ENCODE measurements at places on chromosomes 12 and 14. TPM values are rescaled to one million over a fixed set of nuclear protein-coding genes. Genes with fewer than 3 reads are reported as not detected.
A peak's percentile ranks its signal among the peaks of the same experiment; 100 is the strongest.

DNA sequence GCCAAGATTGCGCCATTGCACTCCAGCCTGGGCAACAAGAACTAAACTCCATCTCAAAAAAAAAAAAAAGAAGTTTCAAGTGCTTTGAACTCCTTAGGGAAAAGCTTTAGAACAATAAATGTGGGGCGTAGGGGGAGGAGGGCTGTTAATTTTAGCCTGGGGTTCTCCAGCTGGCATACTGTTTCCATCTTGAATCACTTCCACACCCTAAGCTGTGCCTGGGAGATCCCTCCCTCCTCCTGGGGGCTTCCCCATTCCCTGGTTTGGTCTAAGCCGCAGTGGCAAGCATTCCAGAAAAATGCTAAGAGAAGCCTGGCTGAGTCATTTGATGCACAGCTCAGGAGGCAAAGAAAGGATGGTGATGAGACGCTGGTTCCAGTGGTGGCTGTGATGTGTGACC, 2.3 kb upstream of the ZNF384 start:
- no peak for DNase-seq

Gene TOMM20L
- not detected for total RNA-seq

Gene KRT83
- total RNA-seq = not detected

Gene KRT81
- 0.30 TPM for total RNA-seq

Gene GNG2
- total RNA-seq = 243 TPM

DNA sequence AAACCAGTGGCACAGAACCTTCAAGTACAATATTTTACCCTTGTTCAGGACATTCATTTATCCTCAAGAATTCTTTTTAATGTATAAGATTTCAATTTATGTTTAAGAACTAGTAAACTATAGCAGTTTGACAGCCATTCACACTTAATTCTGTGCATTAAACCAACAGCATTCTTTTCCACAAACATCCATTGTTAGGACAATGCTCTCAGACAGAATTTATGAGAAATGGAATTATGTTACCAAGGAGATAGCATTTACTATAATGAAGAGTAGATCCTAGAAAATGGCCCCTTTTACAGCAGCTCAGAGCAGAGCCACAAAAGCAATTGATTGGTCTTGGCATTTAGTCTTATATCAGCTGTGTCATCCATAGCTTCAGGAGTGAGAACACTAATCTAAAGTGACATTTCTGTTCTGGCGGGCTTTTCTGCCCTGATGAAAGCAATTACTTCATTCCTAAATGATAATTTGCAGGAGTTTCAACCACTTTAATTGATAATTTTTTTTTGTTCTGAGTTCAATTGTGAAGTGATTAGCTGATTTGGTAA, 268.9 kb downstream of the NPAS3 start:
- no peak for DNase-seq

DNA sequence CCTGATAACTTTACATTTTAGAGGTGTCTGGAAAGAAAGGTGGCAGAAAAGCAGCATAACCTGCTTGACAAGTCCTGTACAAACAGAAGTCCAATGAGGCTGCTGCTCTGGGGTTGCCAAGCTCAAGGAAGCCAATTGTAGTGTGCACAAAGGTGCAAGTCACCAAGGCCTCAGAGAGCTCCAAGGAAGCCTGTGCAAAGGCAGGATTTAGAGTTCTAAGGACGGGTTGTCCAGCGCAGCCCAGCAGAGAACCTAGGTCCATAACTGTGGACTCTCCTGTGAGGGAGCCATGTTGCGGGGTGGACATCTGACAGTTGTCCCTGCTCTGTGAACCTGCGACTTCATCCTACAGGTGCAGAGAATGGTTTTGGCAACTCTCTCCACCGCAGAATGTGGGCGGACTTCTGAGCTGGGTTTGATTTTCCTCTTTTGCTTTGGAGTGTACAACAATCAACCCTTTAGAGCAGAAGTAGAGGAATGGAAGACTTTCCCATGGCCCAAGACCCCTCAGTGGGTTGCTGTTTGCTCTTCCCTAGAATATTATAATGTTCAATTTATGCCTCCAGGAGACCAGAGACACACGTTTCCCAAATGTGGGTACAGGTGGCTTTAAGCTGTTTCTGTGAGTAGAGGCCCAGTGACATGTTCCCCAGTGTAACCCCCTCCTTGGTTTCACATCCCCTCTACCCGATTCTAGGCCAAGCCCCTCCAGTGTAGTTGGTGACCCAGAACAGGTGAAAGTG, 81.0 kb downstream of the ETV6 start:
- DNase-seq = no peak

GRCh38 chr12:71947645-71948105, 9.0 kb downstream of the TPH2 start:
- DNase-seq = no peak

DNA sequence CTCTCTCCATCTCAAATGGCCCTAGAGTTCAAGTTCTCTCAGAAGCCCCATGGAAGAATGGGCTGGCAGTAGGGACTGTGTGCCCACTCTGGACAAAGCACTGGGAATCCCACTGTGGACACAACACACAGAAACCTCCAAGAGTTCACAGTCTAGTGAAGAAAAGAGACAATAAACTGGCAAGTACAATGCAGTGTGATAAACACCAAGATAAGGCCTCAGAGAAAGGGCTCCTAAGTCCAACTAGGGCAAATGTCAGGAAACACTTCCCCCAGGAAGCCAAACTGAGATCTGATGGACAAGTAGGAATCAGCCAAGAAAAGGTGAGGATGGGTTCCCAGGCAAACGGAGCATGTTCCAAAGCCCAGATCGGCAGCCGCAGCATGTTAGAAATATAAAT, 5.4 kb downstream of the VSIG10 start:
- DNase-seq = no peak

DNA sequence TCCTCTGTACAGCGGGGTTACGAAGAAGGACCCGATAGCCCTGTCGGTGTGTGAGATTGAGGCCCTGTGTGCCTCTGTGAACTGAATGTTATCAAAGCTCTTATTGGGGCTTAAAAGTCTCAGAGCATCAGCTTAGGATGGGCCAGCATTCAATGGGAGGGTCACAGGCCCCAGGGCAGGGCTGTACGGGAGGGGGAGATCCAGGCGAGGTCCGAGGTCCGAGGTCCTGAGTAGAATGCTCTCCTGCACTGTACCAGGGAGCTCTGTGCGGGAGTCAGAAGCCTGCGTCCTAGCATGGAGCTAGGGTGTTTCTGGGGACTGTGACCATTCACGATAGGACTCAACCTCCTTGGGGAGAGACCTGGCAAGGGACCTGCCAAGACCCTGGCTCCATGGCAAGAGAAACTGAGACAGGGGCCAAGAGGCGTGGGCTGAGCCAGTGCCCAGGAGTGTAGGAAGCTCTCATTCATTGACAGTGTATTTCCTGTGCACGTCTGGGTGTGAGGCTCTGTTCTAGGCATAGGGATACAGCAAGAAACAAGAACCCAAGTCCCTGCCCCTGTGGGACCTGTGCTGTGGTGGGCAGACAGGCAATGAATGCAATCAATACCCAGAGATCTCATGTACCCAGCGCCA, 12.0 kb upstream of the FAM181A start:
- no peak for DNase-seq

Gene C1RL
- 27.4 TPM for total RNA-seq

- no peak for DNase-seq
Observed at GRCh38 chr12:87670448-87670847, 358.8 kb downstream of the C12orf50 start.

DNA sequence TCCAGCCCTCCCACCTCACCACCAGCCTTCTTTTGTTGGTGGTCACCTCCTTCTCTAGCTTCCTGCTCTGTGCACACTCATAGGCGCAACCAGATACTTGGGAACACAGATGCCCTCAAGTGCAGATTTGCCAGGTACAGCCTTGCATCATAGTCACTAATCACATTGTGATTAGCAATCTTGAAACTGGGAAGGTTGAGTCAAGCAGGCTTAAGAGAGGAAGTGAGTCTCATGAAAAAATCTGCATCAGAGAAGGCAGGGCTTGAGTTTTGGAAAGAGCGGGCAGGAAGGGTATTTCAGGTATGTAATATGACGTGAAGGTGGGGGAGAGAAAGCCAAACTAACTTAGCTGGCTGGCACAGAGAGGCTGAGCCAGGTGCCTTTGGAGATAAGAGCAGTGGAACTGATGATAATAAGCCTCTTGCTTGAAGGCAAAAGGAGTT, 2.7 kb upstream of the RABGGTA start:
- peak; percentile 65 for DNase-seq

Gene REM2
- 0.26 TPM for total RNA-seq

- DNase-seq = no peak
Observed at GRCh38 chr14:81070511-81070910, 115.1 kb downstream of the TSHR start.

- no peak for DNase-seq
Observed at GRCh38 chr12:58712976-58713375, 207.3 kb downstream of the LRIG3 start.

DNA sequence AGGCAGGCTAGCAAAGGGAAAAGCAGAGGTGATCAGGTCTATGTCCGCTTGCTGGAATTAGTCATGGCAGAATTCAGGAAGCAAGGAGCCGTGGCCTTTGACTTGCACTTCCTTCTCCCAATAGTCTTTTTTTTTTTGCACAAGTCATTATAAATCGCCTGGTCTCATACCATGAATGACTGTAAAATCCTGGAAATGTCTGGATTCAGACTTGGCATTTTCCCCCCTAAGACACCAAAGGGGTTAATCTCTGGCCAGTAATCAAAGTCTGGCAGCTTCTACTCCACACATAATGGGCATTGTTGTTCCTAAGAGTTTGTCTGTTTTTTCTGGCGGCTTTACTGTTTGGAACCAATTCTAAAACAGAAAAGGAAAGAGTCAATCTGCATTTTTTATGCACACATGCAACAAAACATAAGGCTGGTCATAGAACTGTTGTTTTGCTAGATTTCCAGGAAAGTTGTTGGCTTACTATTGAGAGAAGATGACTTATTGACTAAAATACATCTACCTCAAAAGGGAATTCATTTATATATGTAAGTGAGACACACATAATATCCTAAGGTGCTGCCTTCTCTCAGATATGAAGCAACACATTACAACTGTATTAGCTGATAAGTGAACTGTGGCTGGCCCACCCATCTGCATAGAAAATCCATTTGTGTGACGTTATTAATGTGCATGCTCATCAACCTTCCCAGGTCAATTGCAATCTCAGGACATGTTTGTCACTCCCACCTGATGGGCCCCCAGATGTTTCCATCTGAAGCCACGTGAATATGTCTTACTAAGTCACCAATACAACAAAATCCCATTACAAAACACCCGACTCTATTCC, 157.3 kb downstream of the BTG1 start:
- no peak for DNase-seq

DNA sequence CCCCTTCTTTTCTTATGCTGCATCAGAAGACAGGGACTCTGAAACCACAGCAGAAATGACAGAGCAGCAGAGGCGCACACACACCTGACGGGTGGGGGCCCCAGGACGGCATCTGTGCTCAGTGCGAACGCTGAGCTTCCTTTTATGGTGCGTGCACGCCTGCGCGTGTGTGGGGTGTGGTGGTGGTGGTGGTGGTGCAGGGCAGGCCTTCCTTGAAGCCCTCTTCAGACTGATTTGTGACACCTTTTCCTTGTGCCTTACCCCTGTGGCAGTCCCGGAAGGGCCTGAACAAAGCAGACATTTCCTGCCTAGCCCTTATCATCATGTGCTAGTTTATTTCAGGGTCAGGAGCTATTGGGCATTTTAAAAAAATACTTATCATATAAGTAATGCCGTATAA, 75.7 kb downstream of the TSPAN9 start:
- peak; percentile 47 for DNase-seq

GRCh38 chr14:96497087-96497486, 5.1 kb upstream of the PAPOLA start:
- no peak for DNase-seq

DNA sequence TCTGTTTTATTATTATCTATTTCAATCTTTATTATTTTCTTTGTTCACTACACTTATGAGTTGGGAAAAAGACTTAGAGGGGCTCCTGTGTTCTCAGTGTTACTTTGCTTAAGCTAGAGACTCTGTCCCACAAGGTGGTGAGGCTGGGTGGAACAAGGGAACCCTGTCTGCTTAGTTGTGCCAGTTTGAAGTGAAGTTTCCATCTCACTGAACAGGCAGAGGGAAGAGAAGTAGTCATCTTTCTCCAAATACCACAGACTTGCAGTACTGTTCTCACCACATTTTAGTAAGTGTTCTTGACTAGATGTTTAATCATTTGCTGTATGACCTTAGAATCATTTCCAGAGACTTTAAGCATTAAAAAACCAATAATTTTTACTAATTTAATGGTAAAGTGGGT, 195.7 kb upstream of the NEDD1 start:
- no peak for DNase-seq

GRCh38 chr14:80475074-80475473, 263.8 kb upstream of the DIO2 start:
- DNase-seq = no peak

Gene NKX2-1
- total RNA-seq = not detected

- DNase-seq = no peak
Observed at GRCh38 chr14:96303981-96304380, 48.0 kb downstream of the BDKRB1 start.

- DNase-seq = no peak
Observed at GRCh38 chr14:100056964-100057795, 8.0 kb upstream of the EVL start.

Gene CLEC2A
- not detected for total RNA-seq

GRCh38 chr12:104426926-104427546, 29.7 kb upstream of the CHST11 start:
- DNase-seq = no peak

GRCh38 chr12:32843528-32844095, 53.0 kb downstream of the PKP2 start:
- DNase-seq = no peak

DNA sequence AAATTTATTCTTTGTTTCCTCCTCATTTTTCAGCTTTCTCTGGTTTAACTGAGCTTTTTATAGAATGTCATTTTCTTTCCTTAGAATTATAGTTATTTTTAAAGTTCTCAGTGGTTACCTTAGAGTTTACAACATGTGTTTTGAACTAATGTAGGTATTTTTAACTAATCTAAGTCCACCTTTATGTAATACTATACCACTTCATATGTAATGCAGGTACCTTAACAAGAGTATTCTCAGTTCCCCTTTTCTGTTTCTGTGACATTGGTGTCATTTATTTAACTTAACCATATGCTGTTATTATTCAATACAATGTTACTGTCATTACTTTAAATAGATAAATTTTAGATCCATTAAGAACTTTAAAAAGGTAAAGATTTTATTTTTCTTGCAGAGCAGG, 30.3 kb upstream of the KCNC2 start:
- DNase-seq = no peak

- no peak for DNase-seq
Observed at GRCh38 chr12:110501399-110501751, 536 bp downstream of the VPS29 start.

DNA sequence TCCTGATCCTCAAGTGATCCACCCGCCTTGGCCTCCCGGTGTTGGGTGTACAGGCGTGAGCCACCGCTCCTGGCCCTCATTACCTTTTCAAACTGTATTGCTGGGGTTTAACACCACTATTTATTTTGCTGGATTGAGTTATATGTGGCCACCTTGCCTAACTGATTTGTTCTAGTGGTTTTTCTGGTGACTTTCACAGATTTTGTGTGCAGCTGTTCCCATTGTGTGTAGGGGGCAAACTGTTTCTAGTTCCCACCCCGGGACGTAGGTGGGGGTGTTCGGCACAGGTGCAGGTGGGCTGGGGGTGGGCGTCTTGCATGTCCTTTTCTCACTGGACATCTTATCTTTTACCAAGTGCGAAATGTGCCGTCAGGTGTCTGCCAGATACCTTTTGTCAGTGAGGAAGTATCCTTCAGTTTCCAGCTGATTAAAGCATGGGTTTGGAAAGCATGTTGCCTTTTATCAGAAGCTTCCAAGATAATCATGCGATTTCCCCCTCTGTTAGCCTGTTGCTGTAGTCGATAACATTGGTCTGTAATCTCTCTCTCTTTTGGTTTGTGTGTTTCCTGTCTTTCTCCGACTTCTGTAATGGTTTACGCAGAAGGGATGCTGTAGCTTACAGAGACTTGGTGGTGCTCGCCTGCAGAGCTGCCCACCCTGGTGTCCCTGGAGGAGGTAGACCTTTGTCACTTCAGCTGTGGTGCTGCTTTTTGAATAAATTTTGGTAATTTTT, 33.6 kb downstream of the AACS start:
- DNase-seq = no peak
